Immature natural killer cell (primary cell): ENCODE measurements at places on chromosomes 5 and 9. TPM values are rescaled to one million over a fixed set of nuclear protein-coding genes. Genes with fewer than 3 reads are reported as not detected.

GRCh38 chr9:16125629-16126028 is 572.8 kb downstream of the CCDC171 start:
- H3K27me3 ChIP-seq = peaks cover 7% of the 10 kb centered on the region
- no peaks in the 10 kb centered on the region for H3K4me1 ChIP-seq
- H3K27ac ChIP-seq = no peak overlapping the region
- H3K4me3 ChIP-seq = no peak overlapping the region

DNA sequence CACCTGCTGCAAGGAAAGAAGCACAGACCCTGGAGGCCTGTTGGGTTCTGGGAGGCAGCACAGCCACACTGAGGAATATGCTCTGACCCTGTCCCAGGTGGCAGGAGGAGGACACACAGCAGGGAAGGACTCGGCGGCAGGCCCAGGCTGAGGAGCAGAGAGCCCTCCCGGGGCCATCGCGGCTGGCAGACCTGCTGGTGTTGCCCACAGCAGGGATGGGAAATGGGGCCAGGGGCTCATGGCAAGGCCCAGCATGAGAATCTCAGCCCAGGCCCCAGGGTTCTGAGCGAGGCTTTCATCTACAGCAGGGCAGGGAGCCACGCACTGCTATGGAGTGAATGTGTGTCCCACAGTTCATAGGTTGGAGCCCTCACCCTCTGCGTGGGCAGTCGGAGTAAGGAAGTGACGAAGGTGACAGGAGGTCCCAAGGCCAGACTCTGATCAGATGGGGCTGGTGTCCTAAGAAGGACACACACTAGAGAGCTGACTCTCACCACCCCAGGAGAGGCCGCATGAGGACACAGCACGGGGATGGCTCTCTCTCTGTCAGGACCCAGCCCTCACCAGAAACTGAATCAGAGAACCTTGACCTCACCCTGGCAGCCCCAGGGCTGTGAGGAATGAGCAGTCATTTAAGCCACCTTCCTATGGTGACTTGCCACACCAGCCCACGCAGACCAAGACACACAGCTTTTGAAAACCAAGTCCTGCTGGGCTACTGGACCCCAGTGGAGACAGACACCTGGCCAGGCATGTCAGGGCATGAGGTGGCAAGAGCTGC is 10.3 kb upstream of the GPSM1 start:
- peak overlapping the region; percentile 84 for H3K4me3 ChIP-seq
- H3K27me3 ChIP-seq = peaks cover 31% of the 10 kb centered on the region
- H3K36me3 ChIP-seq = peaks cover 8% of the 10 kb centered on the region

- H3K4me1 ChIP-seq = peaks cover 6% of the 10 kb centered on the region
- no peak overlapping the region for H3K4me3 ChIP-seq
- no peaks in the 10 kb centered on the region for H3K36me3 ChIP-seq
- no peak for DNase-seq
- H3K27me3 ChIP-seq = peaks cover 2% of the 10 kb centered on the region
Measured at GRCh38 chr5:76180814-76181805, 97.9 kb downstream of the SV2C start.

GRCh38 chr9:38417003-38417945 is 7.0 kb downstream of the IGFBPL1 start:
- no peak overlapping the region for H3K27ac ChIP-seq
- DNase-seq = no peak
- H3K27me3 ChIP-seq = peaks cover 3% of the 10 kb centered on the region
- H3K4me3 ChIP-seq = no peak overlapping the region

- DNase-seq = no peak
- H3K27ac ChIP-seq = no peak overlapping the region
- no peak overlapping the region for H3K4me3 ChIP-seq
- no peaks in the 10 kb centered on the region for H3K27me3 ChIP-seq
- H3K4me1 ChIP-seq = no peaks in the 10 kb centered on the region
Measured at GRCh38 chr5:117242028-117242427, 667.4 kb upstream of the SEMA6A start.

SH3GLB2 gene
- 20.4 TPM for polyA plus RNA-seq

GRM6 gene
- not detected for polyA plus RNA-seq
